A549 treated with DMSO at 1 μM for 4 hours (cell line): ENCODE measurements at places on chromosomes 16 and 17. TPM values are rescaled to one million over a fixed set of nuclear protein-coding genes. Genes with fewer than 3 reads are reported as not detected.

Gene KRT27
- not detected in 5 replicates for total RNA-seq

Gene IRX5
- total RNA-seq, result 1.9 to 2.2 TPM (median 2.1 TPM) in 5 replicates

Gene C16orf86
- total RNA-seq, result 0.06 to 0.17 TPM in 2 of 5 replicates, not detected in the others

Gene GPR179
- total RNA-seq, result 0.02 to 0.07 TPM (median 0.05 TPM) in 5 replicates

Gene CXCL16
- 15.0 to 20.2 TPM (median 18.3 TPM) in 5 replicates for total RNA-seq

Gene NOTUM
- total RNA-seq, result 0.26 to 0.59 TPM (median 0.34 TPM) in 5 replicates

Gene HIGD1B
- not detected in 5 replicates for total RNA-seq

Gene ZPBP2
- total RNA-seq, result not detected in 5 replicates

Gene TNFRSF12A
- 584 to 710 TPM (median 600 TPM) in 5 replicates for total RNA-seq

Gene SCIMP
- not detected in 5 replicates for total RNA-seq

Gene EPOP
- total RNA-seq, result 11.8 to 15.4 TPM (median 14.1 TPM) in 5 replicates

Gene OMG
- total RNA-seq, result not detected in 5 replicates

Gene KRT32
- not detected in 5 replicates for total RNA-seq

Gene ATP1B2
- total RNA-seq, result 0.13 to 0.27 TPM (median 0.24 TPM) in 5 replicates

Gene CYB561
- 28.4 to 32.0 TPM (median 29.1 TPM) in 5 replicates for total RNA-seq

Gene RPS2
- 3,777 to 5,494 TPM (median 4,879 TPM) in 5 replicates for total RNA-seq

Gene KRT9
- total RNA-seq, result not detected in 5 replicates

Gene WFIKKN1
- total RNA-seq, result 0.13 to 0.23 TPM (median 0.16 TPM) in 5 replicates

Gene SSTR5
- 0.11 to 0.30 TPM (median 0.26 TPM) in 5 replicates for total RNA-seq

Gene TUFM
- total RNA-seq, result 230 to 318 TPM (median 288 TPM) in 5 replicates

Gene HOXB7
- total RNA-seq, result 27.0 to 35.8 TPM (median 31.6 TPM) in 5 replicates

Gene TBC1D3C
- 0.06 TPM in 1 of 5 replicates, not detected in the others for total RNA-seq

Gene DPEP2
- total RNA-seq, result not detected in 5 replicates

Gene NPIPB6
- total RNA-seq, result 0.85 to 2.7 TPM (median 1.9 TPM) in 5 replicates

Gene RNF167
- 93.0 to 144 TPM (median 121 TPM) in 5 replicates for total RNA-seq

Gene KREMEN2
- total RNA-seq, result 1.1 to 2.8 TPM (median 2.0 TPM) in 5 replicates

Gene ANKRD40
- 45.5 to 50.9 TPM (median 49.6 TPM) in 5 replicates for total RNA-seq

Gene CA7
- total RNA-seq, result 0.05 to 0.08 TPM in 2 of 5 replicates, not detected in the others

Gene SLC38A8
- total RNA-seq, result not detected in 5 replicates

Gene TMC8
- total RNA-seq, result 0.28 to 0.68 TPM (median 0.48 TPM) in 5 replicates

Gene HCRT
- 0.32 TPM in 1 of 5 replicates, not detected in the others for total RNA-seq

Gene SDR42E2
- total RNA-seq, result not detected in 5 replicates

Gene RNF157
- total RNA-seq, result 5.7 to 8.7 TPM (median 6.8 TPM) in 5 replicates

Gene TBC1D3K
- total RNA-seq, result not detected in 5 replicates

Gene RILP
- total RNA-seq, result 13.4 to 18.0 TPM (median 17.5 TPM) in 5 replicates

Gene RBBP6
- 23.1 to 26.9 TPM (median 25.4 TPM) in 5 replicates for total RNA-seq

Gene IL17C
- total RNA-seq, result not detected in 5 replicates

Gene PABPN1L
- not detected in 5 replicates for total RNA-seq

Gene PRAC1
- not detected in 5 replicates for total RNA-seq

Gene TAF15
- 212 to 223 TPM (median 214 TPM) in 5 replicates for total RNA-seq

Gene CD300LB
- total RNA-seq, result 0.07 to 0.12 TPM in 2 of 5 replicates, not detected in the others

Gene KAT7
- 27.8 to 33.3 TPM (median 31.2 TPM) in 5 replicates for total RNA-seq

Gene PDE6G
- 1.8 to 2.6 TPM (median 2.5 TPM) in 5 replicates for total RNA-seq

Gene VPS4A
- 29.0 to 33.2 TPM (median 29.5 TPM) in 5 replicates for total RNA-seq

Gene FBXO39
- total RNA-seq, result not detected in 5 replicates

Gene ORMDL3
- 36.2 to 49.3 TPM (median 43.7 TPM) in 5 replicates for total RNA-seq
